IMR-90 (cell line): ENCODE measurements at places on chromosomes 4 and X.

GRCh38 chr4:103201724-103202123 is 3.6 kb upstream of the CENPE start:
- no peak for DNase-seq

DNA sequence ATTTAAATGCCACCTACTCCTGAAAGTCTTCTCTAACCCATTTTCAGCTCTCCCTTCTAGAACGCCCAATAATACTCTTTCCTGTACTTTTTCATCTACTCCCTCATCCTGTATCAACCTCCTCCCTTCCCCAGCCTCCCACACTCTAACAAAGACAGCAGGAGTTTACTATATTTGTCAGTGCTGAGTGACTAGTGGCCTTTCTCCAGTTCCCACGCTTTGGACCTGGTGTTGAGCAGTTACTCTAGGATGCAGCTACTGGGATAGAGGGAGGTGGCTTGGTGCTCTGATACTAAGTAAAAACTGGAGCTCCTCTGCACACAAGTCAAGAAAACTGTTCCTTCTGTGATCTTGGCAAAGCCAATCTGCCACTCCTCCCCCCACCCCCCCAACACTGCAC is 36.1 kb upstream of the KLHL13 start:
- DNase-seq: no peak

DNA sequence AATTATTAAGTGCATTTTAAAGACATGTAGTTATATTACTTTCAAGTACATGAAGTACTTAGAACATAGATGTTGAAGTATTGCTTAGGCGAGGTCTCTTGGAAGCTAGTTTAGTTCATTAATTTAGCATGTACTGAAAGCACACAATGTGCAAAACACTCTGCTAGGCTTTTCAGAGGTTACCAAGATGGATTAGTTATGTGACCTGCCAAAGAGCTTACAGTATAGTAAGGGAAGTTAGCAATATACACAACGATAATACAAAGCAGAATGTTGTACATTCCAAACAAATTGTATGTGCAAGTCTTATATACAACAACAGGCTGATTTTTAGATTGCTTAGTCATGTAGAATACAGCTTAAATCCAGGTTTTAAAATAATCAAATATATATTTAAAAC is 118.5 kb upstream of the NRK start:
- no peak for DNase-seq

DNA sequence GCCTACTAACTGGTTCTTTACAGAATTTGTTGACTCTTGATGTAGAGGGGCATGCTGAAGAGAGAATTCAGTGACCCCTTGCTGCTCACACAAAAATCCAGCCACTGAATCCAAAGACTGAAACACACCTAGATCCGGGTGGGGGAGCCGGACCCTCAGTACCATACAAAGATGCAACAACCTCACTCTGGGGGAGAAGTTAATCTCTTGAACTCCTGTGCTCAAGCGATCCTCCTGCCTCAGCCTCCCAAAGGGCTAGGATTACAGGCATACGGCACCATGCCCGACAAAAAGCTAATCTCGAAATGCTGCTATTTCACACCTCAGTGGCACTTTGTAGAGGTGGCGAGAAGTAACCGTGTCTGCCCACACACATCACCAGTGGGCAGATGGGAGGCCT is 88.8 kb upstream of the HELT start:
- no peak for DNase-seq

- DNase-seq: no peak
These were observed 105.5 kb upstream of the SPOCK3 start for GRCh38 chr4:167339781-167340180.

DNA sequence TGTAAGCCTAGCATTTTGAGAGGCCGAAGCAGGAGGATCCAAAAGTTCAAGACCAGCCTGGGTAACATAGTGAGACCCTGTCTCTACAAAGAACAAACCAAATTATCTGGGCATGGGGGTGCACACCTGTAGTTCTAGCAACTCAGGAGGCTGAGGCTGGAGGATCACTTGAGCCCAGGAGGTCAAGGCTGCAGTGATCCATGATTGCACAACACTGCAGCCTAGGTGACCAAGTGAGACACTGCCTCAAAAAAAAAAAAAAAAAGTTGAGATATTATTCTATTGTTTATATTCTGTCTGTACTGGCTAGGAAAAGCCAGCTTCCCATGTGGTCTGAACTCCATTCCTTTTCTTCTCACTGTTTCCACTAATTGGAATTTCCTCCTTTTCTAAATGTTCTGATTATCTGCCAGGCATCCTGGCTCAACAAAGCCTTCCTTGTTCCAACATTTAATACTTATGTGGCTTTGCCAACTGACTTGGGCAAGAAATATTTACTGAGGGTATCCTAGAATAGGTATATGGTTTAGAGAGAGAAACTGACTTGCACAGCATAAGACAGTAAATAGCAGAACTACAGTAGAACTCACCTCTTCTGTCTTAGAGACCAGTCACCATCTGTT is 175.2 kb upstream of the ADAMTS3 start:
- DNase-seq: no peak
